ENCODE measurements at places on chromosomes 12 and 14. TPM values are rescaled to one million over a fixed set of nuclear protein-coding genes. Genes with fewer than 3 reads are reported as not detected.

PRH2 gene
- not detected for total RNA-seq

IQSEC3 gene
- not detected for total RNA-seq

NYNRIN gene
- total RNA-seq: 0.23 TPM

HCAR1 gene
- total RNA-seq: not detected

TGM1 gene
- 0.89 TPM for total RNA-seq

PRB4 gene
- not detected for total RNA-seq

KCNH3 gene
- total RNA-seq: 2.3 TPM

DPF3 gene
- 0.29 TPM for total RNA-seq

OR4E2 gene
- total RNA-seq: not detected

CARMIL3 gene
- 0.35 TPM for total RNA-seq

Data from A549 treated with Mapracorat at 1 μM for 4 hours (cell line).